ENCODE measurements at places on chromosomes 12 and 14. TPM values are rescaled to one million over a fixed set of nuclear protein-coding genes. Genes with fewer than 3 reads are reported as not detected.

- no peak for DNase-seq
Observed at GRCh38 chr12:109905301-109905700, 5.2 kb downstream of the TCHP start.

DNA sequence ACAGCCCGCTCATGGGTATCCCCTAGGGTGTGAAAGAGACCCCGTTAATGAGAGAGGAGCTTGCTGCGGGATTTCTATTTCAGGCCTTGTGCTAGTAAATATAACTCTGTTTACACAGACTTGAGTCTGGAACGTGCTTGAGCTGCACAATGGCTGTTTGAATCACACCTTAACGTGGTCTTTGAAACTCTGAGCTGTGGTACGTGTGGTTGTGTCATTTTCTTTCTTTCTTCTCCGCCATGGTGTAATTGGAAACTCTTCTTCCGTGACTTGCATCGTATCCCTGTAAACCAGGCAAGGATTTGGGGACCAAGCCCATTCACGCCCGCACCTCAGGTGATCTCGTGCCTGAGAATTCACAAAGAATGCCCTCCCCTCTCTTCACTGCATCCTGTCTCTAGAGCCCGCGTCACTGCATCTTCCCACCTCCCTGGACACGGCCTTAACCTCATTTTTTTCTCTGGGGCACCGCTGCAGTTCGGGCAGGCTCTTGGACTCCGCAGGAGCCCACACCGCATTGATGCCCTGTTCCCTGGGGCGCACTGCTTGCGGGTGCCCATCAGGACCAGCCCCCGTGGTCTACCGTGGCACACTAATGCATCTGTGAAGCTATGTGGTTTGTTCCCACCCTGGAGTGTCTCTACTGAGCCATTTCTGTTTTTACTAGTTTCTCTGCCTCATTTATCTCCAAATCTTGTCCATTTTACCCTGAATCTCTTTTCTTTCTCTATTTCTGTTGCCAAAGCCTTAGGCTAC, 78.4 kb upstream of the PARP11 start:
- DNase-seq, result no peak

GRCh38 chr12:5565933-5566599, 134.2 kb downstream of the NTF3 start:
- DNase-seq, result no peak

GRCh38 chr12:64001439-64001838, 156.9 kb downstream of the SRGAP1 start:
- DNase-seq, result peak; percentile 48

DNA sequence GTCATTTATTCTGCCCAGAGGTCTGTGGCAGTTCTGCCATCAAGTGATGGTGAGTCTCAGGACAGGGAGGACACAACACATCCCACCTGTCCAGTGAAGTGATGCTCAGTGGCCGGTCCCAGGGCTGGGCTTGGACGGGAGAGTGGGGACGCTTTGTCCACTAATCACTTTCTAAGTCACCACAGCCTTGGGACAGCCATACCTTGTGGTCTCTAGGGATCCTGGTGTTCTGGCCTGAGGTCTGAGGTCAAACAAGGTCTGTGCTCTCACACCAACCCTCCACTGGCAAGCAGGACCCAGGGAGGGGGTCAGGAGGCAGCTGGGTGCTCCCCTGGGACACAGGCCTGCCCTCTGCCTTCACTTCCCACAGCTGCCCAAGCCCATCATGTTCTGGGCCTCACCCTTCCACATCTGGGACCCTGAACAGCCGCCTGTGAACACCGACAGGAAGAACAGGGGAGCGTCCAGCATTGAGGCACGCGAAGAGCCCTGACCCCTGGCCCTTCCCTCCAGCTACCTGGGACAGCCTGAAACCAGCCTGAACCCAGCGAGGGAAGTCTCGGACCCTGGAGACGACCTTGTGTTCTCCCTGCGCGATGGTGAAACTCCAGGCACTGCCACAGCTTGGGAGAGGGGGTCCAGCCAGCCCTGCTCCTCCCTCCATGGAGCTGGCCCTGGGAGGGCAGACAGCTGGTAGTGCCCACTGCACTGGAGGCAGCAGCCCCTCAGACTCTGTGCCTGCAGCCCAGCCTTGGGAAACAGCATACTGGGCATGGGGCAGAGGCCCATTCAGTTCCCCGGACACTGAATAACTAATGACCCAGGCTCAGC, 19.7 kb upstream of the GPR132 start:
- DNase-seq, result no peak

DNA sequence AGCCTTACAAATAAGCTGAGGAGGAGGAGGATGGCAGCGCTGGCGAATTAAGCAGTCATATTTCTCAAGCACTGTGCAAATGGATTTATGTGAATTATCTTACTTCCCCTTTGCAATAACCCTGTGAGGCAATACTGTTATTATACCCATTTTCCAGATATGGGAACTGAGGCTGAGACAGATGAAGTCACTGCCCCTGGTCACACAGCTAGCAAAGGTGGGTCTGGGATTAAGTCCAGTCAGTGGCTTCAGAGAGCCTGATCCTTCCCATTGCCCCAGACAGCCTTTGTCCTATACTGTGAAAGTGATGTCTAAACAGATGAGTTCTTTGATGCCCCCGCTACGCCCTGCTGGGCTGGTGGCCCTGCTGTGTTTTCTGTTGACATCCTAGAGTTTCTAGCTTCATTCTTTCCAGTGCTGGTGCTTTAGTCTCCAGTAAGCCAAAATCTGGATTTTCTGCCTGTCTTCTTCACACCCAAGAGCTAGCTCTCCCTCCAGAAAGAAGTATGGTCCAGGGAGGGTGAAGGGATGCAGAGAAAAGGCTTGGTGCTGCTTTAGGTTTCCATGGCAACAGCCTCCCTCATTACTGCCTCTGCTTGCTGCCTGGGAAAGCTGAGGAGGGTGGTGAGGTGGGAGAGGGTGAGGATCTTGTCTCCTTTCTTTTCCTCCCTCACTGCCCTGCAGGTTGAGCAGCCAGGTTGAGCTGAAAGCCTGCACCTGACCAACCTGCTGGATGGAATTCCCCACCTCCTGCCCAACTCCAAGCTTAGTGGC, 30.7 kb downstream of the TMEM63C start:
- DNase-seq, result no peak

DNA sequence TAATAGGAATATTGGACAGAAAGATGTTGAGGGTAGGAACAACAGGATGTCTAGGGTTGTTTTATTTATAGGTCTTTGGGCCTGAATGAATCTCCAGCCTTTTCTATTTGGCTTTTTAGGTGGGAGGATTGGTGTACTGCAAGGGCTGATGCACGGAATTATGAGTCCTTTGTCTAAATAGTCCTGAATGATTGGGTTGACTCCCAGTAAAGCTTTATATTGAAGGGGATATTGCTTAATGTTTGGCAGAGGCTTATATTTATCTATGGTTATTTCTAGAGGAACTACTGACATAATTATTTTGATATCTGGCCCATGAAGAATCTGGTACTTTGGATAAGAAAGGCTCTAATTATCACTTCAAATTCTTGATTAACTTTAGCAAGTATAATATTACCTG, 253.6 kb upstream of the AVPR1A start:
- DNase-seq, result no peak

DNA sequence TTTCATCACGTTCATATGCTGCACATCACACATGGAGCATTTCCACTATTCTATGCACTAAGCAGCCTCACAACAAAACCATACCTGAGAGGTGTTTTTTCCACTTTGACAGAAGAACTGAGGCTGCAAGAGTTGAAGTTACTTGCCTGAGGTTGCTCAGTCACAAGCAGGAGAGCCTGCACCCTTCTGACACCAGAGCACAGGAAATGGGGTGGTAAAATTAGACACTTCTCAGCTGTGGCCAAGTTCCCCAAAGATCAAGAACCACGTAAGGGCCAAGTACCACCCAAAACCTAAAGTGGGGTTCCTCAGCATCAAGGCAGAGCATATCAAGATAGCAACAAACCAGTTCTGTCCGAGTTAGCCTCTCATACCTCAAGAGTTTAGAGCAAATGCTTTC, 185.8 kb downstream of the CAPZA3 start:
- DNase-seq, result no peak

The GPR137C gene
- 0.68 TPM for polyA plus RNA-seq

Measured in right cardiac atrium (tissue), 5 donors.